ENCODE measurements at places on chromosomes 13 and 19. TPM values are rescaled to one million over a fixed set of nuclear protein-coding genes. Genes with fewer than 3 reads are reported as not detected.

DNA sequence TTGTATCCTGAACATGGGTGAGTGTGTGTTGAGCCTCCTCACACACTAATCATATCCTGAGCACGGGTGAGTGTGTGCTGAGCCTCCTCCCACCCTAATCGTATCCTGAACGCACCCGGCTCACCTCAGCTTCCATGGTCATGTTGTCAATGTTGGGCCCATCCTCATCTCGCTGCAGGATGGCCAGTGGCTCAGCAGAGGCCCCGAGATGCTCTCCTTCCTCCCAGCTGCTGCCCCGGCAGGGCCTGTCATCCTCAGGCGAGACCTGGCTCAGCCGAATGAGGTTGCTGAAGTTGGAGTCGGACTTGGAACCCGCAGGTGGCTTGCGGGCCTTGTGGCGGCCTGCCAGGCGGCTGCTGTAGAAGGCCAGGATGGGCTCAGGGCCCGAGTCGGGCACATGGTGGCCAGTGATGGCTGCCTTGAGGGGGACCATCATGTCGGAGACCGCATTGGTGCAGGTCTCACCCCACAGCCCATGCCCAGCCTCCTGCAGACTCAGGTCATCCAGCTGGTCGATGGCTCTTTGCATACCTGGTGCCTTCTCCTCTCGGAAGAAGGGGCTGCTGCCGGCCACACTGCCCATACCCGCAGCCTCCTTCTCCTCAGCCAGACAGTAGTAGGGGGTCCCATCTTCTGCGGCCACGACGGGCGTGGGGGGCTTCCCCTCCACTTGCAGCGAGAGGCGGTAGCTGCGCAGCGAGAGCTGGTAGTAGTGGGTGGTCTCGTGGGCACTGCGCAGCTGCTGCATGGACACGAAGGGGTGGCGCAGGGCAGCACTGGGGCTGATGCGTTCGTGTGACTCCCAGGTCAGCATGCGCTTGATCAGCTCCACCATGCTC lies 9.6 kb downstream of the HIPK4 start:
- no peaks in the 10 kb centered on the region for H3K27me3 ChIP-seq
- no peak overlapping the region for H3K4me3 ChIP-seq
- H3K36me3 ChIP-seq = no peaks in the 10 kb centered on the region
- peaks cover 4% of the 10 kb centered on the region for H3K4me1 ChIP-seq
- no peak for DNase-seq

DNA sequence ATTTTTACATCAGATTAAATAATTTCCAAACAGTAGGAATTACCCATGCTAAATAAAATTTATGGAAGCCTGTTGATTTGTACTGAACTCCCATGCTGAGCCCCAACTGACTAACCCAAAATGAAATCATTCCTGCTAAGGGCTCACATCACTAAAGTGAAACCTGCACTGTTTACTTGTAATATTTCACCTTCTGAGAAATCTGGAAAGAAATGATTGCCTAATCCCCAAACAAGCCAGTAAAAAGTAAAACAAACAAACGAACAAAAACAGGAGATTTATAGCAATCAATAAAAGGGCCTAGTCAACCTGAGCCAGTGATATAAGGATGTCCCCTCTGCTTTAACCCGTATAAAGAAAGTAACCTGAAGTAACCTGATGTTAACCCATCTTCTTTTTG lies 1599.8 kb downstream of the OLFM4 start:
- H3K4me1 ChIP-seq = no peaks in the 10 kb centered on the region
- H3K27ac ChIP-seq = no peak overlapping the region
- H3K36me3 ChIP-seq = no peaks in the 10 kb centered on the region
- no peak overlapping the region for H3K4me3 ChIP-seq
- DNase-seq = no peak
- no peaks in the 10 kb centered on the region for H3K27me3 ChIP-seq

- H3K4me3 ChIP-seq = no peak overlapping the region
- no peak for DNase-seq
- peaks cover 7% of the 10 kb centered on the region for H3K4me1 ChIP-seq
- peaks cover 10% of the 10 kb centered on the region for H3K27me3 ChIP-seq
Observed at GRCh38 chr13:110965755-110966134, 50.9 kb upstream of the ANKRD10 start.

DNA sequence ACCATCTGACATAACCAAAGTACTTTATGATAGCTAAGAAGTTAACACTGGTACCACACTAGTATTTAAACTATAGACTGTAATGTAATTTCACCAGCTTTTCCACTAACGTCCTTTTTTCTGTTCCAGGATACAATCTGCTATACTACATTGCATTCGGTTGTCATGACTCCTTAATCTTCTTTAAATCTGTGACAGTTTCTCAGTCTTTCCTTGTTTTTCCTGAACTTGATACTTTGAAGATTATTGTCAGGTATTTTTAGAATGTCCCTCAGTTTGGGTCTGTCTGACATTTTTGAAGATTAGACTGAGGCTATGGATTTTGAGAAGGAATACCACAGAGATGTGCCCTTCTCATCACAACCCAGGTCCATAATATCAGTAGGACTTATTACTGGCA lies 36.6 kb downstream of the NUFIP1 start:
- H3K27ac ChIP-seq = no peak overlapping the region
- H3K4me3 ChIP-seq = no peak overlapping the region
- peaks cover 2% of the 10 kb centered on the region for H3K4me1 ChIP-seq
- peaks cover 10% of the 10 kb centered on the region for H3K36me3 ChIP-seq

- no peaks in the 10 kb centered on the region for H3K4me1 ChIP-seq
- DNase-seq = no peak
- H3K27ac ChIP-seq = no peak overlapping the region
- no peak overlapping the region for H3K4me3 ChIP-seq
- H3K27me3 ChIP-seq = no peaks in the 10 kb centered on the region
- no peaks in the 10 kb centered on the region for H3K36me3 ChIP-seq
Observed at GRCh38 chr13:71082631-71083030, 784.4 kb downstream of the DACH1 start.

DNA sequence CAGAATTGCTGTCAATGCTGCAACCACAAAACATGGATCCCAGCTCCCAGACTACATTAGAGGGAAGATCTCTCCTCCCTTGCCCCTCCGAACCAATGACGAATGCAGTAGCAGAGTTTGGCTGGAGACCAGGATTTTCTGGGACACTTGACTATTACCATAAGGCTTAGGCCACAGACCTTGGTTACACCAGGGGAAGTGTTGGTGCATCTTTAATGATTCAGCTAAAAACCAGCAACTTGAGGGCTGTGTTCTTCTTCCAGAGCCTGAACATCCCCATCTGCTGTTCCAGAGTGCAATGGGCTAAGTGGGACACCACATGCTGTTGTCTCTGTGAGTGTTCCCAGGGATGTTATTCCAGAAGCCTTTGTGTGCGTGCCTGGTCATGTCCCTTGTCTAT lies 528.2 kb downstream of the LMO7 start:
- no peak overlapping the region for H3K4me3 ChIP-seq
- H3K4me1 ChIP-seq = no peaks in the 10 kb centered on the region
- H3K36me3 ChIP-seq = no peaks in the 10 kb centered on the region
- no peak for DNase-seq
- no peaks in the 10 kb centered on the region for H3K27me3 ChIP-seq

DNA sequence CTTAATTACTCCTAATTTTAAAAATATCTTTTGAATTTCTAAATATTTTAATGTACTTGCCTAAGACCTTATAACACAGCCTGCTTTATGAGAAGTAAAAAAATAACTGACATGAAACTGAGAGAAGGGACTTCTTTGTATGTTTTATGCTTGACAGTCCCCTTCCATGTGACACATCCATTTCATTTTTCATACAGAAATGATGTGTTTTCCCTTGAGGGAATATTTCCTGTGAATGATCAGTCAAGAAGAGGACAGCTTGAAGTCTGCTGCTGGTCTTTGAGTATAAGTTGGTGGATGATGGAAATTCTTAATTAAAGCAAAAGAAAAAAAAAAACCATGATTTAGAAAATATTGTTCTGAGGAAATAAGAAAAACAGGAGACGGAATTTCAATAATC lies 230.4 kb upstream of the KLHL1 start:
- H3K4me1 ChIP-seq = no peaks in the 10 kb centered on the region
- H3K27ac ChIP-seq = no peak overlapping the region
- H3K27me3 ChIP-seq = no peaks in the 10 kb centered on the region
- DNase-seq = no peak
- no peak overlapping the region for H3K4me3 ChIP-seq

DNA sequence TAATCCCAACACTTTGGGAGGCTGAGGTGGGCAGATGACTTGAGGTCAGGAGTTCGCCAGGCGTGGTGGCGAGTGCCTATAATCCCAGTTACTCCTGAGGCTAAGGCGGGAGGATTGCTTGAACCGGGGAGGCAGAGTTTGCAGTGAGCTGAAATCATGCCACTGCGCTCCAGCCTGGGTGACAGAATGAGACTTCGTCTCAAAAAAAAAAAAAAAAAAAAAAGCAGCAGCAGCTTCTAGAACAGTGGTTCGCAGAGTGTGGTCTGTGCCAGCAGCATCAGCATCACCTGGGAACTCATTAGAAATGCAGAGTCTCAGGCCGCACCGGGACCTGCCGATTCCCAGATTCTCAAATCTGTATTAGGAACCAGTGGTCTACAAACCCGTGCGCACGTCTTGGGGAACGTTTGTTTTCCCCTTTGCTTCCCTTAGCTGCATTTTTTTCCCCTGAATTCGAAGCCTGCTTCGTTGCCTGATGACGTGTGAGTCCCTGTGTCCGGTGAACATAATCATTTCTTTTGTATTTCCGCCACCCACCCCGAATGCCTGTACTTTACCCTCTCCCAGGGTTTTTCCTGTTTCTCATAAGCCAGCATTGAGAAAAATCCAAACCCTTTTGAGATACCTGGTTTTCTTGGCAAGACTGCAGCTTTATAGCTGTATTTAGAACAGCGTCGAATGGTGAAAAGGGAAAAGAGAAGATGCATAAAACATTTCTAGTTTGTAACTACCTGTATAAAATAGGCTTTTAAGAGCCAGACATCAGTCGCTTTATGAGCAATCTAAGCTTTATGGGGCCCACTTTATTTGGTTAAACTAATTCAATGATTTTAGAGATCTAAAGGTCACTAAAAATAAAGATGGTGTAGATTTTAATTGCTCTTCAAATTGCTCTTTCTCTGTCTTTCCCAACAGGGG lies 49.8 kb downstream of the BICRA start:
- H3K4me3 ChIP-seq = no peak overlapping the region
- no peak overlapping the region for H3K27ac ChIP-seq
- peaks cover 3% of the 10 kb centered on the region for H3K4me1 ChIP-seq
- H3K36me3 ChIP-seq = peaks cover 3% of the 10 kb centered on the region
- no peak for DNase-seq

GRCh38 chr13:99911069-99911964 lies 60.2 kb downstream of the ZIC5 start:
- peak overlapping the region; percentile 66 for H3K27ac ChIP-seq
- peaks cover 4% of the 10 kb centered on the region for H3K36me3 ChIP-seq

- no peak overlapping the region for H3K4me3 ChIP-seq
- H3K27me3 ChIP-seq = no peaks in the 10 kb centered on the region
- no peak overlapping the region for H3K27ac ChIP-seq
- H3K4me1 ChIP-seq = peaks cover 2% of the 10 kb centered on the region
- H3K36me3 ChIP-seq = no peaks in the 10 kb centered on the region
Observed at GRCh38 chr13:42532561-42533335, 41.2 kb upstream of the TNFSF11 start.

- H3K36me3 ChIP-seq = peaks cover 6% of the 10 kb centered on the region
- peak; percentile 79 for DNase-seq
- H3K27ac ChIP-seq = no peak overlapping the region
- H3K4me1 ChIP-seq = peaks cover 26% of the 10 kb centered on the region
- H3K4me3 ChIP-seq = no peak overlapping the region
Observed at GRCh38 chr19:45125975-45126493, 33.1 kb downstream of the PPP1R37 start.

DNA sequence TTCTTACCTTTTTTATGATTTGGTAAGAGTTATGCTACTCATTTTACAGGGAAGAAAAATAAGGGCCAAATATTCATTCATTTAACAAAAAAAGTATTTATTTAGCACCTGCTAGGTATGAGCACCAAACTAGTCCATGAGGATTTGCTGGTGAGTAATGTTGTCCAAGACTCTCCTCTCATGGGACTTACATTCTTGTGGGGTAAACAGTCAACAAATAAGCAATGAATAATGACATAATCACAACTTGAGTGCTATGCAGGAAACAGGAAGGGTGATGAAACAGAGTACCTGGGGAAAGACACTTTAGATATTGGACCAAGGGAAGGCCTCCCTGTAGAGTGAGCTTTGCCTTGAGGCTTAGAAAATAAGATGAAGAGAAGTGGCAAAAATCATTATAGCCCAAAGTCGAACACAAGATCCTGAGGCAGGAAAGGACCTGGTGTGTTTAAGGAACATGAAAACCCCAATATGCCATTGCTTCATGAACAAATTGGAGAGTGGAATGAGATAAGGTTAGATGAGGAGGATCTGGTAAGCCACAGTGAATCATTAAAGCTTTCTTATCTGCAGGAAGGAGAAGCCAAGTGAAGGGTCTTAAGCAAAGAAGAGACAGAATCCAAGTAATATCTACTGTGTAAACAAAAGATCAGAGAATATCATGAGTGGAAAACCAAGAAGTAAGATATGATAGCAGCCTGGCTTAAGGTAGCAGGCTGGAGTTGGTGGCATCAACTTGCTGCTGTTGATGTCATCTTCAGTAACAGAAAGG lies 294.5 kb upstream of the NBEA start:
- no peaks in the 10 kb centered on the region for H3K4me1 ChIP-seq
- no peaks in the 10 kb centered on the region for H3K27me3 ChIP-seq
- DNase-seq = no peak
- H3K4me3 ChIP-seq = no peak overlapping the region

GRCh38 chr19:38617764-38618589 lies at the start of gene MAP4K1:
Gene MAP4K1 (minus strand): TSS chr19:38617953. CDS start chr19:38617895, 58 bp downstream.
- H3K36me3 ChIP-seq = peaks cover 24% of the 10 kb centered on the region
- peak within 1 kb of the TSS; percentile 96 for H3K27ac ChIP-seq
- H3K4me3 ChIP-seq = peak within 1 kb of the TSS; percentile 93

- peaks cover 9% of the 10 kb centered on the region for H3K27me3 ChIP-seq
- H3K27ac ChIP-seq = no peak overlapping the region
- H3K36me3 ChIP-seq = no peaks in the 10 kb centered on the region
Observed at GRCh38 chr19:16064209-16064889, 11.9 kb upstream of the TPM4 start.

GRCh38 chr19:13843104-13843921 lies 33.6 kb upstream of the NANOS3 start:
- H3K27ac ChIP-seq = peak overlapping the region; percentile 96
- peaks cover 36% of the 10 kb centered on the region for H3K4me1 ChIP-seq
- DNase-seq = no peak
- H3K4me3 ChIP-seq = peak overlapping the region; percentile 92
- no peaks in the 10 kb centered on the region for H3K27me3 ChIP-seq

DNA sequence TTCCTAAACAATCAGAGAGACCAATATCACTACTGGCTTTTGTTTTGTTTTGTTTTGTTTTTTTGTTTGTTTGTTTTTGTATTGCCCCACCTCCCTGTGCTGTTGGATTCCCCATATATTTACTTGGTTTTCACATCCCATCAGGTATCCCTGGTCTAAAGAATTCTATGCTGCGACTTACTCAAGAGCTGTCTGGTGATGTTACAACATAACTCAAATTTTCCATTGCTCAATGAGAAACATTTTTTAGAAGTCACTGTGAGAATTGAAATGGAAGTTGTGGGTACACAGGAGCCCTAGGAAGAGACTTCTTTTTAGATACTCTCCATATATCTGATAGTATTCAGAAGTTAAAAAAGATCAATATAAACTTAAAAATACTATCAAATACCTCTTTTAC lies 181.4 kb downstream of the KLF5 start:
- no peak overlapping the region for H3K27ac ChIP-seq
- DNase-seq = no peak
- peaks cover 2% of the 10 kb centered on the region for H3K27me3 ChIP-seq
- no peaks in the 10 kb centered on the region for H3K36me3 ChIP-seq

The UBE2M gene
- total RNA-seq = 79.5 TPM

The SCN1B gene
- total RNA-seq = 1.2 TPM

The PDX1 gene
- total RNA-seq = not detected

The NLRP5 gene
- not detected for total RNA-seq

The LIG1 gene
- 168 TPM for total RNA-seq

The ZNF560 gene
- total RNA-seq = 0.33 TPM

The FAM124A gene
- total RNA-seq = 0.17 TPM

Data from activated naive CD8-positive, alpha-beta T cell treated with anti-CD3 and anti-CD28 coated beads, Interleukin-2, amount 10 ng/mL, durations not matched to agents 7 days and 5 days (primary cell).